ENCODE measurements at places on chromosomes 7 and 10. TPM values are rescaled to one million over a fixed set of nuclear protein-coding genes. Genes with fewer than 3 reads are reported as not detected.
A peak's percentile ranks its signal among the peaks of the same experiment; 100 is the strongest.

SRRM3 gene
- total RNA-seq = 7.6 TPM

- DNase-seq = no peak
These were observed 4.9 kb upstream of the RHOBTB1 start for GRCh38 chr10:60948851-60949250.

GRCh38 chr10:74088722-74089121 is 61.9 kb downstream of the AP3M1 start:
- DNase-seq = no peak

DNA sequence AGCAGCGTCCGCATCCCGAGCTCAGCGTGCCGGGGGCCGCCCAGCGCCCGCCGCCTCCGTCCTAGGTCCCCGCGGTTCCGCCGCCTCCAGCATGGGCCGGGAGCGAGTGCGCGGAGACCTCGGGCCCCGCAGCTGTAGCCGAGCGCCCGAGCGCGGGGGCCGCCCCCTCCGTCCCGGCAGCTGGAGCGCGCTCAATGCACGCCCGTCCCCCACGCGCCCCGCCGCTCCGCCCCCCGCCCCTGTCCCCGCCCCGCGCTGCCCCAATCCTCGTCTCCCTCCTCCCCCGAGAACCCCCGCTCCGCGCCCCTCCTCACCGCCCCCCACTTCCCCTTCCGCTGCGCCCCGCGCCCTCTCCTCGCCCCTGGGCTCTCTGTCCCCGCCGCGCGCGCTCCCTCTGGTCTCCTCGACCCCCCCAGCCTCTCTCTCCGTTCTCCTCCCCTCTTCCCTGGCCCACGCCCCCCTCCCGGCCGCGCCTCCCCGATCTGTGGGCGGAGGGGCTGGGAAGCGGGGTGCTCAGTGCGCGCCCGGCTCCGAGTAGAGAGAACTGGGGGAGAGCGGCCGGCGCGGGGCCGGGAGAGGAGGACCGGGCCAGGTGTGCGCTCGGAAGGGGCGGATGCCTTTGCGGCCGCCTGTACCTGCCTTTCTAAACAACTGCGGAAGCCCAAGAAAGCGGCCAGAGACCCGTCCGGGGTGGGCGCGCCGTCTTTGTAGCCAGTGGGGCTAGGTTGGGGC is at the start of gene VIPR2:
VIPR2 (minus strand) TSS at position 110 of the 732 bp plus-strand sequence; CDS start at position 14, 96 bp downstream.
- peak; percentile 88 for DNase-seq

HEPACAM2 gene
- total RNA-seq = not detected

DNA sequence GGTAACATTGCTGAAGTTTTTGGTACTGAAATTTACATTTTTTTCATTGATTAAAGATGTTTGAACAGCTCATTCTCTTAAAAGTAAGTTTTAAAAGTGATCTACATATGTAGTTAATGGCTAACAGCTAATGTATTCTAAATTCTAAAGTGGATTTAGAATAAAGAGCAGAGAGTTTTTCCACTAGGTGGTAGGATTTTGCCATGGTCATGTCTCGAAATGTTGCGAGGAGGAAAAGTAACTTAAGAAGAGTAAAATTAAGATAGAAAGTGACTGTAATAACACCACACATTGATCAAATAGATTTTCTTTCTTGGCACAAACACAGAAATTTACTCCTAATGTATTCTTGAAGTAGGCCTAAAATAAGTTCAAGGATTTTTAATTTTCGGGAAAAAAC is 19.8 kb downstream of the LSMEM1 start:
- no peak for DNase-seq

- DNase-seq = no peak
These were observed 139.0 kb downstream of the DOCK4 start for GRCh38 chr7:112067200-112067599.
